LHCN-M2 (cell line): ENCODE measurements at places on chromosomes 13 and 19. TPM values are rescaled to one million over a fixed set of nuclear protein-coding genes. Genes with fewer than 3 reads are reported as not detected.

DNA sequence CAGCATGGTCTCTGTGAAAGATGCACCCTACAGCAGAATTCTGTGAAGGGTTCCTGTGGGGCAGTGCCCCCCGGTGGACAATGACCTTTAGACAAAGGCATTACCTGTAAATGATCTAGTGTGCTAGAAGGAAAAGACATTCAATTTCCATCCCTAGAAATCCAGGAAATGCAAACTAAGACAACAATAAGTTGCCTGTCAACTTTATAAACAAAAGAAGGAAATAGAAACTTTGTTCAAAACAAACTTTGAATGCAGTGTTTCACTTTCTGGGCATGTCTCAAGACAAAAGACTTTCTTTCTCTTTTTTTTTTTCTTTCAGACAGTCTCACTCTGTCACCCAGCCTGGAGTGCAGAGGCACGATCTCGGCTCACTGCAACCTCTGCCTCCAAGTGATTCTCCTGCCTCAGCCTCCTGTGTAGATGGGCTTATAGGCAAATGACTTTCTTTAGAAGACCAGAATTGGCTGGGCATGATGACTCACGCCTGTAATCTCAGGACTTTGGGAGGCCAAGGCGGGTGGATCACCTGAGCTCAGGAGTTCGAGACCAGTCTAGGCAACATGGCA lies 15.5 kb downstream of the TEX101 start:
- DNase-seq, result no peak

- DNase-seq, result no peak
These were observed 396.9 kb downstream of the MYO16 start for GRCh38 chr13:109026266-109026665.

DNA sequence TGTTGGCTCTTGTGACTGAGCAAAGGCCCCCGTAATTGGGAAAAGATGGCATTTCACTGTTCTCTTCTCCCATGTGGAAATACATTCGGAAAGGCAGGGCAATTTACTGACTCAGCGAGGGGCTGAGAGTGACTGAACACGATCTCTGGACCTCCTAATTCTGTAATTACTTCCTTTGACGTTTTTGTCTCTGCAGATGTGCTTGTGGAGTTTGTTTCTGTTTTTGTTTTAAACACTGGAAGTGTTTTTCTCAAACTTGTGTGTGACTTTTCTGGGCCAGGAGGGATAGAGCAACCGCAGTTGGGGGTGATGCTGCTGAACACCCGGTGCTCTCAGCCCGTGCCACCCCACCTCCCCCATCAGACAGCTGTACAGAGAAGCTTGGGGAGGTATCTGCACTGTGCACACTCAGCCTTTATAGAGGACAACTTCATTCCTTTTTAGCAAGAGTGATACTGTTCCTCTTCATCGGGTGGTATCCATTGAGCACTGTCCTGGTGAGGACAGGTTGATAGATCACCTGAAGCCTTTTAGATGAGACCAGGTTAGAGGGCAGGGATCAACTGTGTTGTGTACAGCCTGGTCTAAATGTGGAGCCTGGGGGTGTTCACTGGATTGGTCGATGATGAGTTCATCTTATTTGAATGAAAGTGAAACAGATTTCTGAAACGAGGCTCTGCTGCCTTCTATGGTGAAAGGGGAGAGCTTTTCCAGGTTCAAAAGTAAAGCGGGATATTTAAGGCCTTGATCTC lies 117.4 kb downstream of the ESD start:
- DNase-seq, result peak; percentile 73

DNA sequence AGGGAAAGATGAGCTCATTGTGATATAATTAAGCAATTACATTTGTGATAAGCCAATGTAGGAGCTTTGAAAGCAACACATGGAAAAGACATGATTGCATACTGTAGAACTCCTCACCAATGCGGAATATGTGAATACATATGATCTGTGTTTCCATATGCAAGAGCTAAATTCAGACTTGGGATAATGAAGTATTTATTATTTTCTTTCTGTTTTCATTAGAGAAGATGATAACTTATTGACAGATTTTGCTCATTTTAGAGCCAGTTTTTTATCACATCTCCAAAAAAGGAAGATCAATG lies 14.2 kb downstream of the FAM124A start:
- no peak for DNase-seq

DNA sequence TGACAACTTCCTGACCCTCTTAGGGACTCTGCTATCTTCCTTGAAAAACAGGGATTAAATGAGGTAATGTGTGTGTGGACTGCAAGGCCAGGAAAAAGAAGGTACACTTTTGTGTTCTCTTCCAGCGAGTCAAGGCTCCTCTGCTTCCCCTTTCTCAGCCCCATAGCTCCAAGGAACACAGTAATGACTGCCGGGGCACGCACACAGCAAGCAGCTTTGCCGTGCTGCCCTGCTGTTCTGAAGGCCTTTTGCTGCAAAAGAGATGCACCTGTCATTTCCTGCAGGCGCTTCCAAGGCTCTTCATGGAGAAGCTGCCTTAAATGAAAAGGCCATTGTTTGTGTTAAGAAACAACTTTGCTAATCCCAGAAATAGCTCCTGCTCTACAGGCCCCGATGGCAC lies 84.6 kb downstream of the CYSLTR2 start:
- no peak for DNase-seq

- DNase-seq, result no peak
These were observed 5.6 kb upstream of the LRRC63 start for GRCh38 chr13:46206143-46206542.

The KLK8 gene
- not detected in 2 replicates for total RNA-seq

GRCh38 chr13:37869756-37870488 lies at the start of gene TRPC4:
Gene TRPC4 (minus strand): TSS chr13:37869772. CDS start chr13:37783333, 86,439 bp downstream.
- peak; percentile 89 for DNase-seq

The ZNF813 gene
- total RNA-seq, result 3.5 and 5.7 TPM in 2 replicates

DNA sequence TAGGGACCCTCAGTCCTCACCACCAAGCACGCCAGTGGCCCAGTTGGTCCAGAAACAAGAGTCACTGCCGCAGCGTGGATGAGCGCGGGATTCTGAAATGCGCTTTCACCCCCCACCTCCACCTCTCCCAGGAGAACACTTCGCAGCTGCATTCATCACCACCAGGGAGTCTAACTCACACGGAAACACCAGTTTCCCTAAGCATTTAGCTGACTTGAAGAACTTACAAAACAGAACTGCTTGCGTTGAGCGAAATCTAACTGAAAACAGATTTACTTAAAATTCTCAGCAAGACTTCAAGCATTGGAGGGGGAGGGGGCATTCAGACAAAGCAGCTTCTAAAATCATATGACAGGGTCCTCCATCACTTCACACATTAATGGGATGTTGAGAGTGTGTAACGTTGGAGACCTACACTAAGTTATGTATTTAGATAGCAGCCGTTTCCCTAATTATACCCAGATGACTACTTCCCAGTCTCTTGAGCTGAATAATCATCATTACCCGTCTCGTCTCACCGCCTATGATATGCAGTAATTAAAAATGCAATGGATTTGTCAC lies 258.2 kb upstream of the IRS2 start:
- DNase-seq, result no peak

DNA sequence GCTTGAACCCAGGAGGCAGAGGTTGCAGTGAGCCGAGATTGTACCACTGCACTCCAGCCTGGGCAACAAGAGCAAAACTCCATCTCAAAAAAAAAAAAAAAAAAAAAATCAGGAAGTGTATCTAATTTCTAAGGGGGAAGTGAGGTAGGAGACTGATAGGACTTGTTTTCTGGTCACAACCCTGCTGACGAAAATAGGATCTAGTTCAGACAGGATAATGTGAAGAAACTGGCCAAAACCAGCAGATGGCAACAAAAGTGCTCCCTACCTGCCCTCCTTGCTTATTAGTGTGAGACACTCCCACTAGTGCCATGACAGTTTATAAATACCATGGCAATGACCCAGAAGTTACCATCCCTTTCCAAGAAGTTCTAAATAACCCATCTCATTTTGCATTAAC lies 36.0 kb upstream of the KPNA3 start:
- no peak for DNase-seq

DNA sequence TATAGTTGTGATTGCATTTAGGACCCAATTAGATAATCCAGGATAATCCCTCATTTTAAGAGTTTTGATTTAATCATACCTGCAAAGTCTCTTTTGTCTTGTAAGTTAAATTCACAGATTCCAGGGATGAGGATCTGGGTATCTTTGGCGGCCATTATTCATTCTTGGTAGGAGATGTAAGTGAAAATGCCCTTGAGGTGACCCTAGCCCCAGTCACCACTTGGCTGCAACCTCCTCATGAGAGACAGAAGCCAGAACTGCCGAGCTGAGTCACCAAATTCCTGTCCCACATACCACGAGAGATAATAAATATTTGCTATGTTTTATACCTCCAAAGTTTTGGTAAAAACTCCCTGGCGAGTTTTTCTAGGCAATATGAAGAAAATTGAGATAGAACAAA lies 389.4 kb downstream of the RFC3 start:
- peak; percentile 61 for DNase-seq

The ZNF835 gene
- total RNA-seq, result not detected in 2 replicates

GRCh38 chr13:22561581-22561980 lies 619.2 kb upstream of the SGCG start:
- DNase-seq, result peak; percentile 64

DNA sequence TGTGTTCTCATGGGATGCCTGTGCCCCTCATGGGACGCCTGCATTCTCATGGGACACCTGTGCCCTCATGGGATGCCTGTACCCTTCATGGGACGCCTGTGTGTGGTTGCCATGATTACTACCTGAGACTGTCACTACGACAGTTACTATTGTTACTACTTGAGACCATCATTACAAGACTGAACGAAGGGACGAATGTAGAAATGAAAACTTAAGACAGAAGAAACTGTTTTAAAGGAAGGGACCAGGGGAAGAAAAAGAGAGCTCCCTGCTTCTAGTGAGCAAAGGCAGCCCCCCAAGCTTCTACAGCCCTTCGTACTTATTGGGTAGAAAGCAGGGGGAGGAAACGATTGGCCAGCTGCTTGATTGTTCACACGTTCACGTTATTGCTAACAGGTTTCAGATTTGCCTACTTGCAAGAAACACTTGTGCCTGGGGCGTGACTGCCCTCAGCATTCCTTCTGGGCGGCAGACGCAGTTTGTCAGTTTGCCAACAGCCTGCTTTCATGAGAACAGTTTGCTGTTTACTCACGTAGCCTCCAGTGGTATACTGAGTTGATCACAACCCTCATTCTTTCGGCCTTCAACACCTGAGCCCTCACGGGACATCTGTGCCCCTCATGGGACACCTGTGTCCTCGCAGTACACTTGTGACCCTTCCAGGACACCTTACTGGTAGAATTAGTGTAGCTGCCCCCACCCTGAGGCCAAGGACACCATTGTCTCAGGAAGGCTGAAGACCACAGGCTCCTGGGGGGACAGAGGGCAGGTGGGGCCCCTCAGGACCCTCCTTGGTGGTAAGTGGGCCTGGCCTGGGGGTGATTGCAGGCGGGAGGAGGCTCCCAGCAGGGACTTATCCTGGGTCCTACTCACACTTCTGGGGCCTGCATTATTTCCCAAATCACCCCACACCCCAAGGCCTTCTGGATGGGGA lies 2.5 kb upstream of the S1PR4 start:
- peak; percentile 68 for DNase-seq

- DNase-seq, result no peak
These were observed 20.7 kb downstream of the GAS6 start for GRCh38 chr13:113843063-113843654.

The CEACAM16 gene
- not detected in 2 replicates for total RNA-seq

DNA sequence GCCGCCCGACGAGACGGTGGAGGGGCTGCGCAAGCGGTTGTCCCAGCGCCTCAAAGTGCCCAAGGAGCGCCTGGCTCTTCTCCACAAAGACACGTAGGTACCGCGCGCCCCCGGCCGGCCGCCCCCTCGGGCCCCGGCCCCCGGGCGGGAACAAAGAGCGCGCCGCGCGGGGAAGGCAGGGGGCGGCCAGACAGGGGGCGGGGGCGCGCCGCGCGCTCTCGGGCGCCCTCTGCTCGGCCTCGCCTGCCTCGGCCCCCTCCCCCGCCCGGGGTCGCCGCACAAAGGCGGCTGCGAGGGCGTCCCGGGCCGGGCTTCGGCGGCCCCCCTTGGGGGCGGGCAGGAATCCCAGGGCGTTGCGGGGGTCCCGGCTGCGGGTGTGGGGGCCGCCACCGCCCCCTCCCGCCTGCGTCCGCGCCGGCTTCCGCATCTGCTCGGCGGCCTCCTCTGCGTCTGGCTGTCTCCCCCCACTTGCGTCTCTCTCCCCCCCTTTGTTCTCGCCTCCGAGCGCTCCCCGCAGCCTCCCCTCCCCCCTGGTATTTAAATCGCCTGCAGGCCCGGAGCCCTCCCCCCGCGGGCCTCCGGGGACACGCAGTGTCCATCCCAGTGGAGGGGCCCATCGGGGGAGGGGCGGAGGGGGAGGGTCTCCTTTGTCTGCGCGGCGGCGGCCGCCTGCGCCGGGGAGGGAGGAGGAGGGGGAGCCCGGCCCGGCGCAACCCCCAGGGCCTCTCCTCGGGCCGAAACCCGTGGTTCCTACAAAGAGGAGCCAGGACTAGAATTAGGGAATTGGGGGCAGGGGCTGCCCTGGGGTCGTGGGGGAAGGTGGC lies 2.3 kb downstream of the MIDN start:
- peak; percentile 62 for DNase-seq

- DNase-seq, result no peak
These were observed 1433.0 kb downstream of the UQCRFS1 start for GRCh38 chr19:27779954-27780353.

DNA sequence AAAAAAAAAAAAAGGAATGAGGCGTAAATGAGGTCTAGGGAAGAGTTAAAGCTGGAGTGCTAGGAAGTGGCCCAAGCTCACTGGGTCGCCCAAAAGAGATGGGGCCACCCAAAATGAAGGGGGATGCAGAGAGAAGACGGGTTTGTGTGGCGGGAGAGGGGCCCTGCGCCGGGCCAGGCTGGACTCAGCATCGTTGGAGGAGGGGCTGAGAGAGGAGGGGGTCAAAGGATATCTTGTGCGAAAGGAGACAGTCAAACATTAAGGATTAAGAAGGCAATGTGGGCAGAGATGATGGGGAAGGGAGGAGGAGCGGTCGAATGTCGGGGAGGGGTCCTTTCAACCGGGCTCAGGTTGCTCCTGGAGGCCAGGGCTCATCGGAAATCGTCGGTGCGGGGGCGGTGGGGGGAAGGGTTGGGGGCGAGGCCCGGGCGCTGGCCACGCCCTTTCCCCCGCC lies 825 bp upstream of the CARM1 start:
- no peak for DNase-seq

DNA sequence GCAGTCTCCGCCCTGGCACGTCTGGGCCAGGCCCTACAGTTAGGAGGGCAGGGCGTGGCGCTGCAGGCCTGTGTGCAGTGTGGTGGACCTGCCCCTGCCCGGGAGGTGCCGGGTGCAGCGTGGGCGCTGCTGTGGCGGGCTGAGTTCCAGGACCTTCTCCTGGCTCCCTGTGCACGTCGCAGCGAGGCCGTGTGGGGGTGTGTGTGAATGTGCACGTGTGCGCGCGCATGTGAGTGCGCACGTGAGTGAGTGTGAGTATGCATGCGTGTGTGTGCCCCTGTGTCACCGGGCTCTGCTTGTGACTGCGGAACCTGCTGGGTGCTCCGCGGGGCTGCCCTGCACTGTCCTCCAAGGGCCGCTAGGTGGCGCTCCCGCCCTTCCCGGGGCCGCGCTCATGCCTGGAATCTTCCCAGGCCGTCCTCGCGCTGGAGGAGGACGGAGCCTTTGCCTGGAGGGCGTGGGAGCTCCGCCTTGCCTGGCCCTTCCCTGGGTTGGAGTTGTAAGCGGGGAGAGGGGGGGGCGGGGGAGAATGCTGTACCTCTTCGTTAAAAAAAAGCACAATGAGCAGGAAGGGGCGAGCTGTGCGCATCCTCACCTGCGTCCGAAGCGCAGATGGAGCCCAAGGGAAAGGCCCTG lies 79.3 kb downstream of the KDM4B start:
- DNase-seq, result peak; percentile 66
